Right atrium auricular region (tissue), 2 donors: ENCODE measurements at places on chromosomes 2 and 18.

DNA sequence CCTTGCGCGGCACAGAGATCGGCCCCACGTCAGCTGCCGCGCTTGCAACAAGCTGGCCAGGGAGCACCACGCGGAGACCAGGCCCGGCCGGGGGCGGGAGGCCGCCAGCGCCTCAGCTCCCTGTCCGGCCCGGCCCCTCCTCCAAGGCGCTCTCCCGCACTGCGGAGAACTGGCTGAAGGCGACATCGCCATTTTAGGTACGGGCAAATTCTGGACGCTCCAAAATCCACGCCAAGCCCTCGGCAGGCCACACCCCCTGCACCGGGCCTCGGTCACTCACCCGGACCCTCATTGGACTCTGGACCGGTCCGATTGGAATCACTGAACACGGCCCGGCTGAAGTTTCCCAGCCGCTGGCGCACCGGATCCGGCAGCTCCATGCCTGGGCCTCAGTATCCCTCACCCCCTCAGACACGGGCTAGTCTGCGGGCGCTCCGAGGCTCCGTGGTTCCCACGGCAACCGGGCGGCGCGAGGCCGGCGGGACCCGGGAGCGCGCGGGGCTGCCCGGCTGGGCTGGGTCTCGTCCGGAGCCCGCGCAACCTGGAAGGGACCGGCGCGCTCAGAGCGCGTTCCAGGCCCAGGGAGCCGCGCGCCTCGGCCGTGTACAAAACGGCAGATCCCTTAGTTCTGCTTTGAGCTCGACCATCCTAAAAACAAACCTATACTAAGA is at the start of gene TMEM17:
TMEM17 (minus strand) TSS at position 446 of the 671 bp plus-strand sequence; CDS start at position 380, 66 bp downstream.
- peak; percentile 91 for DNase-seq

- no peak for DNase-seq
Observed at GRCh38 chr2:68216454-68217310, 35.6 kb downstream of the PPP3R1 start.

DNA sequence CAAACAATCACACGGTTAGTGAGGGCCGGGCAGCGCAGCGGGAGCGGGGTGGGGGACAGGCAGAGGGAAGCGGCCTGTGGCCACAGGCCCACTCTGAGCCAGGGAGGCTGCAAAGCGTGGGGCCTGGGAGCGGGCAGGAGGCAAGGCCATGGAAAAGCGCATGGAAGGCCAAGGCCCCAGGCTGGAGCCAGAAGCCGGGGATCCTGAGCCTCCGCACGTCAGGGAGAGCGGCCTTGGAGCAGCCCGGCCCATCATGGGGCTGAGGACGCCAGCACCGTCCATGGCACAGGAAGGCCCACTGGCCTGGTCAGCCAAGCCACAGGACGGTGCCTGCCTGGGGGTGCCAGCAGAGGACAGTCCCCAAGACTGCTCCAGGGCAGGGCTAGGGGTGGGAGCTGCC is 43.1 kb downstream of the AQP12A start:
- DNase-seq, result no peak

- no peak for DNase-seq
Observed at GRCh38 chr2:159317392-159318088, 31.0 kb upstream of the WDSUB1 start.

GRCh38 chr2:114534116-114535084 is 92.0 kb downstream of the DPP10 start:
- DNase-seq, result no peak

DNA sequence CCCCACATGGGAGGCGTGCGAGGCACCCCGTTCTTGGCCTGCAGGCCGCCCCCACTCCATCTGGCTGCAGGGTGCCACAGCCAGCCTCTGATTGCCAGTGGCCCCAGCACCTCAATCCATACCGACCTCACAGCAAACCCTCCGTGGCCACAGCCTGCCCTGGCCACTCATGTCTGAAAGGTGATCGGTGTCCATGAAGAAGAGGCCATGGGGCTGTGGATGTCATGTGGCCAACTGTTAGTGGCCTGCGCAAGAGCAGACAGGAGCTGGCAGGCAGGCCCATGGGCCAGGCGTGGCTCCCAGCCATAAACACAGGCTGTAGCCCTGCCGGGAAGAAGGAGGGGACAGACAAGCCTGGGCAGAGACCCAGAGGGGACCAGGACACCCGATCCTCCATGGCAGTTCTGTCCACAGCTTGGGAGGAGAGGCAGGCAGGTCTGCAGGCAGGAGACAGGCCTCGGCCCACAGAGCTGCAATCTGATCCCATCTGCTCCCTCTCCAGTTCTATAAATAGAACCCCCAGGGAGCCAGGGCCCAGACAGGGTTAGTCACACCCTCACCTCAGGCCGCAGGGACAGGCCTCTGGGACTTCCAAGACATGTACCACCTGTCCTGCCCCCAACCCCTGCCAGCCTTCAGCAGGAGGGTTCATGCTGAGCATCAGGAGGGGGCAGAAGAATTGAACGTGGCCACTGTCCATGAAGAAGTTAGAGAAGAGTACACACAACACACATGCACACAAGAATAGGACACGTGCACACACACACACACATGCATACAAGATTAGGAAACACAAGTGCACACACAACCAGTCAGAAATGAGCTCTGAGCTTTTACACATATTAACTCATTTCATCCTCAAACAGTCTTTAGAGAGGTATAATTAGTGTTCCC is 16.9 kb downstream of the STEAP3 start:
- no peak for DNase-seq

- DNase-seq, result no peak
Observed at GRCh38 chr2:15812187-15812780, 128.1 kb upstream of the MYCN start.

GRCh38 chr2:136108463-136108862 is 9.5 kb downstream of the CXCR4 start:
- no peak for DNase-seq

DNA sequence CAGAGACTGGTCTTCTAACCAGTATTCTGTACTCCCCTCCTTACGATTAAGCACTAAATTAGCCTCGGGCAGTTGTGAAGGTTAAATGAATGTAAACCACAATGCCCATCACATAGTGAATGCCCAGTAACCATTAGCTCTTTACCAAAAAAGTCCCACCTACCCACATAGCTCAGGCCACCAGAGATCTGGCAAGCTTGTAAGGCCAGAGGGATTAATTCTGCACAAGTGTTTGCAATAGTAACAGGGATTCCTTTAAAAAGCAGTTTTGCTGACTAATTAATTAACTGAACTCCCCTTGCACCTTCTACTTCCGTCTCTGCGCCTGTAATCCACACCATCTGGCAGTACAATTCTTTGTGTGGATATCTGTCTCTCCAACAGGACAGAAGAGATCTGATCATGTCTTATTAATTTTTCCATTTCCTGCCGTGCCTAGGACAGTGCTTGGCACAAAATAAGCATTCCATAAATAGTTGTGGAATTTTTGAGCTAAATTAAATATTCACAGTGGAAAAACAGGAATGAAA is 36.2 kb upstream of the IGFBP2 start:
- DNase-seq, result no peak

DNA sequence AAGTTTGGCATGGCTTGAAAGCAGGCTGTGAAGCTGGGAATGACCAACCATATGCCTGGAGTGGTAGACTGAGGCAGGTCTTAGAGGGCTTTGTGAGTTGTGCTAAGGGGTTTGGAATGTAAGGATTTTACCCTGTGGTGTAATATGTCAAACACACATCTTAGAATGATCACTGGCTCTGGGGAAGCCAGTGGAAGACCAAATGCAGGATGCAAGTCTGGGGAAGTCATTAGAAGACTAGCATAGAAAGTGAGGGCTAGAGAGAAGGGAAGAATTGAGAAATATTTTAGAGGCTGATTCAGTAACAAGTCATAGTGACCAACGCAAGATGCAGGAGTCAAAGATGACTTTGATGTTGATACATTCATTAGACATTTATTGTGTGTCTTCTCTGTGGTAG is 3.5 kb upstream of the FHOD3 start:
- no peak for DNase-seq

DNA sequence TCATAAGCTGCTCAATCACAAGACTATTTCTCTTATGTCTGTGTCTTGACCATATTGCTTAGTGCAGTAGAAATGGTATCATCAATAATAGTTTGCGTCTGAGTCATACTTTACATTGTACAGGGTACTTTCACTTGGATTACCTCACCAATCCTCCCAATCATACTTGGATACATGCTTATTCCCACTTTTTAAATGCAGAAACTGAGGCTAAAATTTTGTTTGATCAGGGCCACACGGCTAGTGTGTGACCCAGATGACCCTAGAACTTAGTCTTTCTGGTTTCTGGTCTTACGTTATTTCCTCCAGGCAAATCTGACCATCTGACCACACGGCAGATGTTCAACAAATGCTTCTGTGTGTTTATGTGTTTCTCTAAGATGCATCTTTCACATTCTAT is 23.8 kb upstream of the CCL20 start:
- no peak for DNase-seq

- no peak for DNase-seq
Observed at GRCh38 chr2:10355471-10356438, 53.1 kb downstream of the HPCAL1 start.

GRCh38 chr2:88897715-88898114 is 206.2 kb downstream of the RPIA start:
- DNase-seq, result no peak

GRCh38 chr2:147428120-147428747 is 416.6 kb upstream of the ACVR2A start:
- no peak for DNase-seq

GRCh38 chr2:8268172-8268783 is 413.6 kb upstream of the ID2 start:
- DNase-seq, result peak; percentile 83

GRCh38 chr2:152445375-152445774 is 110.4 kb downstream of the FMNL2 start:
- DNase-seq, result no peak

- no peak for DNase-seq
Observed at GRCh38 chr2:20999906-21000645, 43.8 kb downstream of the APOB start.

DNA sequence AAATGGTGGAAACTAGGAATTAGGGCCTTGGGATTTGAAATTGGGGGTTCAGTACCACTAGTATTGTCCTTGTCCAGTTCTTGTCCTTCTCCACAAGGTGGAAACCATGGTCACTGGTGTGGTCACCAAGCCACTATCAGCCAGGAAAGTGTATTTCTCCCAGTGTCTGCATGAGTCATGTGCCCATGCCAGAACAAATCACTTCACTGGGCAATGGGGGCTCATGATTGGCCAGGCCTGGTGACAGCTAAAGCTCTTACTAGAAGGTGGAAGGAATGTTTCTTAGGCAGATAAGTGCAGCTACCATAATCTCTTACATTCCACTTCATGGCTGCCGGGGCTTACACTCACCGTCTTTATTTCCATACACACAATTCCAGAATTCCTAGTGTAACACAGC is 124.8 kb upstream of the TACR1 start:
- no peak for DNase-seq

DNA sequence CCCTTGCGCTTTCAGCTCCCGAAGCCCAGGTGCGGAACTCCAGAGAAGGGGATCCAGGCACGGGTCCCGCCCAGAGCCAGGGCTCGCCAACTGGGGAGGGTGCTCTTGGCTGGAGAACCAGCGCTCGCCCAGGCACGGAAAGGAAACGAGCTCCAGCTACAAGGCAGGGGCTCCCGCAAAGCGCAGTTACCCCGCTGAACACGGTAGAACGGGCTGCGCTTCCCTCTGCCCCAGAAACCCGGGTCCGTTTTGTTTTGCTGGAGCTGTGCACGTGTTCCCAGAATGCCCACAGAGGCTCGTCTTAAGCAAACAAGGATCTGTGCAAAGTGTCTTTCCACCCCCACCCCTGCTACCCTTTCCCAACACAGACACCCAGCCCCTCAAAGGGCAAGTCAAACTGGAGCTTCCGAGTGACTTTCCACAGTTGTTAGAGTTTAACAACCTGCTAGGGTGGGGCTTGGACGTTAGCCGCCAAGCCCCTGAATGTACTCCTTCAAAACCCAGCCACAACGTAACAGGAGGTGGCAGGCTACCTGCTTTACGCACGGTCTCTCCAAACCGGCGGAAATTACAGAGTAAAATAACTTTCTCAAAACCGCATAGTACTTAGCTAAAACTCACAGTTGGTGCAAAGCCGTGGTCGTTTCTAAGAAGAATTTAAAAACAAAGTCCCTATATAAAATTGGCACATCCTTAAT is 775 bp downstream of the RNF125 start:
- no peak for DNase-seq

GRCh38 chr2:132253496-132254305 is 91.9 kb upstream of the ANKRD30BL start:
- DNase-seq, result no peak

GRCh38 chr2:240107477-240107796 is 28.7 kb downstream of the COPS9 start:
- DNase-seq, result no peak

GRCh38 chr2:112958428-112959108 is 19.2 kb upstream of the IL36G start:
- no peak for DNase-seq

- DNase-seq, result no peak
Observed at GRCh38 chr18:58349650-58350049, 279.2 kb downstream of the ALPK2 start.

- no peak for DNase-seq
Observed at GRCh38 chr2:29226808-29227207, 111.6 kb downstream of the CLIP4 start.

GRCh38 chr2:201669865-201670264 is 26.6 kb upstream of the TMEM237 start:
- DNase-seq, result no peak

DNA sequence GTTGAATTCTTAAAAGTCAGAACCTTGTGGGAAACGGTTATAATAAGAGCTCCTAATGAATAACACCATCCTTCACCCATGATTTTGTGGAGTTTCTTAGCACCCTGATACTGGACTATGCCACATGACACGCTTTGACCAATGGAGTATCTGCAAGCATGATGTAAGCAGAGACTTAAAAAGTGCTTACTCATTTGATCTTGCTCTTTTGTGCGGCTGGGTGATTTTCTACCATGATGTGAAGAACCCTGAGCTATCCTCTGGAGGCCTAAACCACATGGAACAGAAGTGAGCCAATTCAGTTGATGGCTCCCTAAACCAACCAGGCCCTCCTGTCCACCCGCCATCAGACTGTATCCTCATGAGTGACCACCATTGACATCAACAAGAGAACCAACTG is 70.9 kb downstream of the TCF4 start:
- no peak for DNase-seq

DNA sequence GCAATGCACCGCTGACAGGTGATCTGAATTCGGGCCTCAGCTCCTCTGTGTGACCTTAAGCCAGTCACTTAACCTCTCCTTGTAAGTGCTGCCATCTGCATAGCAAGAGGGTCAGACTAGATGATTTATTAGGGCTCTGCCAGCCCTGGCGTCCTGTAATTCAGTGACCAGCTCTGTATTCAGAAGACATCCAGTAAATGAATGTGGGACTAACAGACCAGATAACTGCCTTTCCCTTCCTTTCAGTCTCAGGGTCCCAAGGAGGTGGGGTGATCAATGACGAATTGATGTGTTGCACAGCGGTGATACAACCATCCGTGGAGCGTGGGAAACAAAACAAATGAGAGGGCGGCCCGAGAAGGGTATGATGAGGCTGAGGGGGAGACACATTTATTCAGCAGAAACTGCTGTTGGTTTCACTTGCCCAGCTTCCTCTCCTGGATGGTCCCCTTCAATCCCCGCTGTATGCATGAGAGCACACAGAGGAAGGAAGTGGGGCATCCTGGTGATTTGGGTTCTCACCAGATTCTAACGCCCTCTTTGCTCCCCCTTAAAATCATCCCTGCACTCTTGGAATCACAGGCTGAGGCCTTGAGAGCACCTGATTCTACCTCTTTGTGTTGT is 92.8 kb downstream of the VIT start:
- DNase-seq, result no peak
